ENCODE measurements at places on chromosomes 4 and X. TPM values are rescaled to one million over a fixed set of nuclear protein-coding genes. Genes with fewer than 3 reads are reported as not detected.

Gene SPANXN5
- total RNA-seq: not detected

Gene ASB12
- total RNA-seq: not detected

Gene RTL5
- total RNA-seq: not detected

Gene NFKB1
- total RNA-seq: 46.9 TPM

Gene CENPVL1
- not detected for total RNA-seq

Gene UBE2K
- 54.6 TPM for total RNA-seq

Gene ZDHHC15
- not detected for total RNA-seq

Gene CTAG2
- total RNA-seq: not detected

Gene RIPPLY1
- not detected for total RNA-seq

Gene SYNPO2
- 0.11 TPM for total RNA-seq

Data from hair follicular keratinocyte (primary cell).